Myocyte (in vitro differentiated cells): ENCODE measurements at places on chromosomes 1 and 21.
A peak's percentile ranks its signal among the peaks of the same experiment; 100 is the strongest.

DNA sequence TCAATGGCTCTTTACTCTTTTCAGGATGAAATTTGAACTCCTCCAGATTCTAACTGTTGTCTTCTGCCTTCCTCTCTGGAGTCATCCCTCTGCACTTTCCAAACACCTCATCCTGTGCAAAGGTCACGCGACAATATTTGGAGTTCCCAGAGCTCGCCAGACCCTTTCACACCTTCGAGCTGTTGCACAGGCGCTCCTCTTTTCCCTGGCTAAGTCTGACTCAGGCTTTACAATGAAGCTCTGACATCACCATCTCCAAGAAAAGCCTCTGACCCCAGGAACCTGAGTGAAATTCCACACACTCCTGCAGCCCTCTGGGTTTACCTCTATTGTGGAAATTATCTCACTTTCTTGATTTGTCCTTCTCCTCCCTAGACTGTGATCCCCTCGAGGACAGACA lies 270.3 kb downstream of the RGS7 start:
- no peak for DNase-seq

- DNase-seq: peak; percentile 90
These were observed 6.1 kb upstream of the EPHB2 start for GRCh38 chr1:22704440-22705067.

DNA sequence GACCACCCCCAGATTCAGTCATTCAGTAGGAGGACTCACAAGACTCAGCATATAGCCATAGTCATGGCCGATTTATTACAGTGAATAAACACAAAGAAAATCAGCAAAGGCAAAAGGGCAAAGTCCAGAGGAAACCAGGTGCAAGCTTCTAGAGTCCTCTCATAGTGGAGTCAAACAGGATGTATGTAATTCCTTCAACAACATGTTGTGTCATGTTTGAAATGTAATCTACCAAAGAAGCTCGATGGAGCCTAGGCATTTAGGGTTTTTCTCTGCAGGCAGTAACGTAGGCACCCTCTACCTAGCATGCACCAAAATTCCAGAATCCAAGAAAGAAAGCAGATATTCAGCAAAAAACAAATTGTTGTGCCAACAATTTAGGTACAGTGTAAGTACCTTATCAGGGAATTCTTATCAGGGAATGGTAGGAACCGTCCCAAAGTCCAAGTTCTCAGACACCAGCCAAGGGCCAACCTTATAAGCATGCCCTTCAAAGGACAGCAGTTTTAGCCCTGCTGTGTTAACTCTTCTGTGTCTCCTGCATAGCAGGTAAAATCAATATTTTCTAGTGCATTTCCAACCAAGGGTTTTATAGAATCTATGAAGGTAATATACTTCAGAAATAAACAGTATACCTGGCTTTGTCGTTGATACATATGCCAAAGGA lies 16.1 kb upstream of the SLAMF6 start:
- no peak for DNase-seq

GRCh38 chr21:44934797-44935532 lies 4.9 kb upstream of the SLX9 start:
- DNase-seq: no peak

GRCh38 chr1:172973424-172973823 lies 77.3 kb downstream of the TNFSF18 start:
- DNase-seq: no peak

GRCh38 chr21:39601187-39601928 lies 11.4 kb upstream of the B3GALT5 start:
- no peak for DNase-seq

GRCh38 chr1:31880957-31881687 lies 57.0 kb downstream of the PTP4A2 start:
- no peak for DNase-seq
